Amniotic epithelial cell (primary cell): ENCODE measurements at places on chromosomes 3 and 15.

DNA sequence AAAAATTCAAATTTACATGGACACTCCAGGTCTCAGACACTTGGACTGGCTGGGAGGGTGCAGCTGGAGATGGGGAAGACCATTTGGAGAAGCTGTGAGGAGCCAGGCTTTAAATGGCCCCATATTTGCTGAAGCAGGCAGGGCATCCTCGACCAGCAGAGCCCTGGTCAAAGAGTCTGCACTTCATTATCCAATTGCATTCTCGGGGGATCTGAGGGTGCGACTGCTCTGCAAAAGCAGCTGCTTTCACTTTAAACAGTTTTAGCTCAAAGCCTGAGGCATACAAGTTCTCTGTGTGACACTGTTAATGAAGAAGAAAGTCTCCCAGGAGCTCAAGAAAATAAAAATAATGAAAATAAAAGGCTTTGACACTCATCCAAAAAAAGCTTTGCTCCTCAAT lies 98.0 kb upstream of the SLC25A36 start:
- DNase-seq, result no peak

DNA sequence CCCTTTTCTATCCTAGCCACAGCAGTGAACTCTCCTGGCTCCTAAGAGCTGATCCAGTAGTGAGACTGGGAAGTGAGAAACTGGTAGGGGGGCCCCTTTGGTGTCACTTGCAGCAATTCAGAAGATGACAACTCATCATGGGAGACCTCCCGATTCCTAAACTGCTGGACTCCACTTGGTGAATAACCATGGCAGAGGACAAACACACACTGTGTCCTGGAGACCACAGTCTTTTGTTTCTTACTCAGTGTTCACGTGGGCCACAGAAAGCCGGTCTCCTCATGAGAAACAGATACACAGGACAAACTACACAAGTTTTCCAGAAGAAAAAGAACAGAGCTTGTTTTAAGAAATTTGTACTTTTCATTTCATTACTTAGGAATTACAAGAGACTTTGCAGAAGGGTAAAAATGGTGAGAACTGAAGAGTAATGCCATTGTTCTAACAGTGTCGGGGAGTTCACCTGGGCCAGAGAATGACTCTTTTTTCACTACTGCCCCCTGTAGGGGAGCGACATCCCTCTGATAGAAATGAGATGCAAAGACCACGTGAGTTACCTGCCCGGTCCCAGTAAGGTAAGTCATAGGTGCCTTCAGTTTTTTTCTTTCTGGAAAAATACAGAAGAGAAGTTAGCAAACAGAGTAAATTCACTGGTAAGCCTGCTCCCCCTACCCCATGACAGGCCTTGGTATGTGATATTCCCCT lies 38.1 kb downstream of the ST3GAL6 start:
- no peak for DNase-seq

DNA sequence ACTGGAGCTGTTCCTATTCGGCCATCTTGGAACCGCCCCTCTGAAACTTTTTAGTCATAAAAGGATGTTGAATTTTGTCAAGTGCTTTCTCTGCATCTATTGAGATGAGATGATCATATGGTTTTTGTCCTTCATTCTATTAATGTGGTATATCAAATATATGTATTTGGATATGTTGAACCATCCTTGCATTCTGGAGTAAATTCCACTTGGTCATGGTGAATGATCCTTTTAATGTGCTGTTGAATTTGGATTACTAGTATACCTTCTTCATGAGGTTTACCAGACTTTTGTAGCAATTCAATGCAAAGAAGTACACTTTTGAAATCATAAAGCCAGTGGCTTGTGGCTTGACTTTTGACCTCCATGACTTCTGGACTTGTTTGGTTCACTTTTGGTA lies 33.4 kb upstream of the XRN1 start:
- no peak for DNase-seq

DNA sequence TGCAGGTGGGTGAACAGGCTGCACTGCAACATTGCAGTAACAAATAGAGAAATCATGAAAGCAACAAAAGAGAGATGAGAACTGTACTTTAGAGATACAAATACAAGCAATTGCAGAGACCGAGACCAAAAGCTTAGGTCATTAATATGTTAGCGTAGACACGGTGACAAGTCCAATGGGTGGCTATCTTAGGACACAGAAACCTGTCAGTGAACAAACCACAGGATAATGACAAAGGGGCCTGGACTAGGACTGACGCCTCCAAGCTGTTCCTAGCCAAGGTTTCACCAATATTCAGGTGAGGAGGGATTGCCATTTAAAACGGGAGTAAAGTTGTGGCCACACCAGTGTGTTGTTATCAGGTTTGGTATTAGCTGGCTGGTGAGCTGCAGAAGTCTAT lies 41.7 kb upstream of the BLM start:
- DNase-seq, result no peak

DNA sequence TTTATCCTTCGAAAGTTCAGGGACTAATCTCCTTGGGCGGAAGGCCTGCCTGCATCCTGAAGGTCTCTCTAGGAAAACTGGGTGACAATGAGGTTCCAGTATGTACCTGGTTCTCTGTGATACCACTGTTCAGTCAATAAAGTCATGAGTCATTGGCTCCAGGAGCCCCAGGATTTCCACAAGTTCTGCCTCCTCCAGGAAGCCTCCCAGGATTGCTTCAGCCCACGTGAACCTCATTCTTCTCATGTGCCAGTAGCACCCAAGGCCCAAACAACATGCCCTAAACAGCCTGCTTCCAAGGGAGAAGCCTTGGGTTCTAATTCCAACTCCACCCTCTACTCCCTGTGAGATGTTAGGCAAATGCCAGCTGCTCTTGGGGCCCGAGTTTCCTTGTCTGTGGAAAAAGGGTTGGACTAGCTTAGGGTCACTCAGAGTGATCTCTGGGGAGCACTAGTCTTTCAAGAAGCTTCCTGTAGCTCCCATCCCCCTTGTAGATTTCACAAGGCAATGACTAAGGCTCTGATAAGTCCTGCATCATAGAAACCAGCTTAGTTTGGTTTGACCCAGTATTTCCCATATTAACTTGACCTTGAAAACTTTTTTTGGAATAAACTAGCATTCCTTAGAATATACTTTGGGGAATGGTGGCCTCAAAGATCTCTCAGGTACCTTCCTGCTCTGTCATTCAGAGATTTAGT lies 118.3 kb upstream of the ATP2B2 start:
- no peak for DNase-seq

GRCh38 chr3:169173231-169173630 lies 490.3 kb downstream of the MECOM start:
- no peak for DNase-seq

- DNase-seq, result no peak
Observed at GRCh38 chr15:43242616-43243015, 21.8 kb upstream of the EPB42 start.

GRCh38 chr3:138200424-138200823 lies 13.3 kb downstream of the ARMC8 start:
- DNase-seq, result no peak

GRCh38 chr15:39624806-39625205 lies 43.9 kb downstream of the THBS1 start:
- DNase-seq, result peak; percentile 96

DNA sequence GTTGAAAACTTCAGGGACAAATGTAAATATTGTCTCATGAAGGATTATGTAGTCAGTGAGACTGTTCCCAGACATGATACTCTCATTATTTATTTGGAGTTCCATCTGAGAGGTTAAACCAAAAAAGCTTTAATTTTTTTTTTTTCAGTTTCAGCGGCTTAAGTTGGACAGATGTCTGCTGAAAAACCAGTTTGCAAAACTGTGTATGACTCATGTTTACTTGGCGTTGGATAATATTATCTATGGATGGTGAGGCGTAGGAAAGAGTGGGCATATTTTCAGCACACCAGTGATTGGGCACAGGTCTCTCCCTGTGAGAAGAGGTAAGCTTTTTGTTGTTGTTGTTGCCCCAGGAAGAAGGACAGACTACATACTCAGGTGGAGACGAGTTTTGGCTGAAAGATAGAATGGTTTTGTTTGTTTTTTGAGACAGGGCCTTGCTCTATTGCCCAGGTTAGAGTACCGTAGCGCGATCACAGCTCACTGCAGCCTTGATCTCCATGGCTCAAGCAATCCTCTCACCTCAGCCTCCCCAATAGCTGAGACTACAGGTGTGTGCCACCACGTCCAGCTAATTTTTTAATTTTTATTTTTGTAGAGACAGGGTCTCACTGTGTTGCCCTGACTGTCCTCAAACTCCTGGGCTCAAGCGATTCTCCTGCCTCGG lies 16.4 kb upstream of the ANXA2 start:
- DNase-seq, result peak; percentile 71

DNA sequence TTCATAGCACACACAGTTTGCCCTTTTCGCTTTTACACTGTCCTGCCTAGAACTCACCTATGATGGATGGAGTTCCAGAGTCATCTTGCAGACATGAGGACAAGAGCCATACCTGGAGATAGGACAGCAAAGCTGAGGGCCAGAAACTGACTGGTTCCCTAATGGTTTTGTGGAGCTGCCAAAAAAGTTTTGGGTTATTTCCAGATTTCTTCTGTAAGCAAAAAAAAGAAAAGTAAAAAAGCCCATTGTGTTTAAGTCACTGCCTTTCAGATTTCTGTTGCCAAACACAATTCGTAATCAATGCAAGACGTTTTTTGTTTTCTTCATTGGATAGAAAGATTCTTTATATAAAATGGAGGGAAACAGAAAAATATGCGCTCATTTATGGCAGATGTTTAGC lies 42.4 kb upstream of the KY start:
- DNase-seq, result no peak

DNA sequence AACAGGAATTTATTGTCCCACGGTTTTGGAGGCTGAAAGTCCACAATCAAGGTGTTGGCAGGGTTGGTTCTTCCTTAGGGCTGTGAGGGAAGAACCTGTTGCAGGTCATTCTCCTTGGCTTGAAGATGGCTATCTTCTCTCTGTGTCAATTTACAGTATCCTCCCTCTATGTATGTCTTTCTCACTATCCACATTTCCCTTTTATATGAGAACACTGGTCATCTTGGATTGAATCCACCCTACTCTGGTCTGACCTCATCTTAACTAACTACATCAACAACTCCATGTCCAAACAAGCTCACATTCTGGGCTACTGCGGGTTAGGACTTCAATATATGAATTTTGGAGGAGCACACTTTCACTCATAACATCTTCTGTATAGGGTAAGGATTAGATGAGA lies 61.9 kb downstream of the CLDN1 start:
- no peak for DNase-seq

GRCh38 chr15:70195587-70196305 lies 98.0 kb upstream of the TLE3 start:
- DNase-seq, result peak; percentile 95

DNA sequence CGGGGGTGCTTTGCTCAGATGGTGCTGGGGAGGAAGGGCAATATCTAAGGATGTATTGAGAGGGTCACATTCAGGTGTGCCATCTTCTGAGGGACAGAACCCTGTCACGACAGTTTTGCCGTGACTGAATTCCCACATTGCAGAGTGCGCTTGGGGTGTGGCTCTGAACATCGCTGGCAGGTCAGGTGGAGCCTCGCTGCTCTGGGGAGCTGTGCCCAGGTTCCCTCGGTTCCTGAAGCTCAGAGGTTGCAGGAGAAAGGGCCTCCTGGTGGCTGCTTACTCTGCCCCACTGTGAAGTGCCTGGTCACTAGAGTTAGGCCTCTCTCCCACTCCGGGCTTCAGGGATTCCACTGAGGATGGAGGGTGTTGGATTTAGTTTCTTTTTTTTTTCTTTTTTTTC lies 51.5 kb downstream of the APBA2 start:
- DNase-seq, result no peak

GRCh38 chr15:92623435-92623834 lies 32.1 kb downstream of the FAM174B start:
- DNase-seq, result no peak

DNA sequence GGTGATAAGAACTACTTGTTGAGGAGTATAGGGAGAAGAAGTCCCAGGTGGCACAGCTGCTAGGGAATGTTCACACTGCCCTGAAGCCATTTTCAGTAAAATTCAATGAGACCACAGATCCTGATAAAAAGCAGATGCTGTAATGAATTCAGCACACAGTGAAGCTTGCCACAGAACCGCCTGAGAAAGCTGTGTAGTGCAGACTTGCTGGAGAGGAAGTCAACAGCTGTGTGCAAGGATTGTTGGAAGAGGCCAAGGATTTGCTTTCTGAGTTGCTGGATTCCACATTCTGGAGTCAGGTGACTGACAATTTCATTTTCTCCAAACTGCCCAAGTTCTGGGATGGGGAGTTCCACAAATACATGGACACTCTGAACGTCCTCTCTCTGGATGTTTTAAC lies 70.9 kb downstream of the ANP32A start:
- no peak for DNase-seq

GRCh38 chr3:10244009-10244408 lies 4.2 kb upstream of the TATDN2 start:
- DNase-seq, result peak; percentile 53

DNA sequence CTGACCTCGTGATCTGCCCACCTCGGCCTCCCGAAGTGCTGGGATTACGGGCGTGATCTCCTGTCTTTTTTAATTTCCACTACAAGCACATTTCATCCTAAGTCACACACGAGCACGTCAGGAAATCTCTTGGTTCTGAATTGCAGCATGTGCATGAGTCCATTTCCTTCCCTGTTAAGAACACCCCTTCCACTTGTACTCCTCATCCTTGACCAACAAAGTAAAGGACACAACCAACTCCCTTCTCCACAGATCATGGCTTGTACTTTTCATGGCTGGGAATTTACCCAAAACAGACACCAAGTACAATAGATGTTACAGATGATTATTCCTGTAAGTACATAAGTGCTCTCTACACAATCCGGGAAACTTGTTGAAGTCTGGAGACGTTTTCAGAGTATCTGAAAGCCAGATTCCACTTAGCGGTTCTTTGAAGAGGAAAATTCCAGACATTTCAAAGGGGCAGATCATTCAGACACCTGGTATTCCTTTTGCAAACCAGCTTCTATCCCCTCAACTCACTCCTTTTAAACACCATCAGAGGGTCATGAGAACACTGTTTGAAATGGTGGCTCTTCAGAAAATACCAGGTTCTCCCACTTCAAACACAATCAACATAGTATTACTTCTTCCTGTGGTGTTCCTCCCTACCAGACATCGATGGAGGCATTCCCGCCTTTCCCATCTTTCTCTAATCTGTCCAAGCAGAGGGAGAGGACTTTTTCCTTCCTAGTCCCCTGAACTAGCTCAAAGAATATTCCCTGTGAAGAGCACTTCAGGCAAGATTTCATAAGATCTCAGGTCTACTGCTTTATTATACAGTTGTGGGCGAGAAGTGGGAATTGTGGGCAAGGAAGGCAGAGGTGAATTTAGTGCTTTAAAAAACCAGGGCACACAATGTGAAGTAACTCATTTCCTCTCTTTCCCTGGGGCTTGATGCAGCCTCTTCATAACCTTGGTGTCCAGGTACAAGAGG lies 80.1 kb upstream of the TSC22D2 start:
- DNase-seq, result no peak

DNA sequence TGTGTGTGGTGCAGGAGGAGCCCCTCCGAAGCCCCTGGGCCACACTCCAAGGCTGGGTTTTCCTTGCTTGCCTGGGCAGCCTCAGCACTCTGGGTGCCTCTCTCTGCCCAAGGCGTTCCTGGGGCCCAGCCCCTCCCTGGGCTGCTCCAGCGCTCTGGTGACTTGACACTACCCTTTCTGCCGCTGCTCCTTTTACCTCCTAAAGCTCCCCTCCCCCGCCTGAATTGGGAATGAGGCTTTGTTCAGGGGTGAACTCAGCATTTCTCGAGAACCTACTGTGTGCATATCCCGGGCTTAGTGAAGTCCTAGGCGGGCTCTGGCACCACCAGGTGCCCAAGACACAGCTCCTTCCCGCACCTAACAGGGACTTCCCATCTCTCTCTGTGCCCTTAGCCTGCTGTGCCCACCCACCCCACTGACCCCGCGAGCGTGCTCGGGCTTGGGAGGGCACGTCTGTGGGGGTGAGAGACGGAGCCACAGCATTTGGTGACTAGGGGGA lies 1.2 kb upstream of the BAHD1 start:
- DNase-seq, result no peak

- DNase-seq, result no peak
Observed at GRCh38 chr15:50790778-50791453, 25.4 kb upstream of the SPPL2A start.
